Osteocyte (in vitro differentiated cells): ENCODE measurements at places on chromosomes 11 and 22. TPM values are rescaled to one million over a fixed set of nuclear protein-coding genes. Genes with fewer than 3 reads are reported as not detected.

The B3GAT3 gene
- total RNA-seq: 35.8 and 41.4 TPM in 2 replicates

The KCNK4 gene
- total RNA-seq: 0.39 and 0.43 TPM in 2 replicates

The LDHA gene
- total RNA-seq: 485 and 491 TPM in 2 replicates

The TRIM66 gene
- 10.0 and 10.2 TPM in 2 replicates for total RNA-seq

The MS4A2 gene
- not detected in 2 replicates for total RNA-seq

The GPHA2 gene
- total RNA-seq: not detected in 2 replicates

The OR52H1 gene
- not detected in 2 replicates for total RNA-seq

The ABCC8 gene
- total RNA-seq: not detected in 2 replicates

The PRRG4 gene
- total RNA-seq: not detected in 2 replicates

The CSRP3 gene
- total RNA-seq: not detected in 2 replicates

DNA sequence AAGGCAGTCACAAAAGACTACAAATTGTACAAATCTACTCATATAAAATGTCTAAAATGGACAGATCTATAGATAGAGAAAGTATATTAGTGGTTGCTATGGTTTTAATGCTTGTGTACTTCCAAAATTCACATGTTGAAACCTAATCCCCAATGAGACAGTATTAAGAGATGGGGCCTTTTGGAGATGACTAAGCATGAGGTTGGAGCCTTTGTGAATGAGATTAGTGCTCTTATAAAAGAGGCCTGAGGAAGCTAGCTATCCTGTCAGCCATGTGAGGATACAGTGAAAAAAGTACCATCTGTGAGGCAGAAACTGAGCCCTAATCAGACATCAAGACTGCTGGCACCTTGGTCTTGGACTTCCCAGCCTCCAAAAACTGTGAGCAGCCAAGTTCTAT is 82.6 kb downstream of the CYP2R1 start:
- no peak for DNase-seq

GRCh38 chr11:597166-597725 is 18.5 kb downstream of the IRF7 start:
- DNase-seq: no peak

DNA sequence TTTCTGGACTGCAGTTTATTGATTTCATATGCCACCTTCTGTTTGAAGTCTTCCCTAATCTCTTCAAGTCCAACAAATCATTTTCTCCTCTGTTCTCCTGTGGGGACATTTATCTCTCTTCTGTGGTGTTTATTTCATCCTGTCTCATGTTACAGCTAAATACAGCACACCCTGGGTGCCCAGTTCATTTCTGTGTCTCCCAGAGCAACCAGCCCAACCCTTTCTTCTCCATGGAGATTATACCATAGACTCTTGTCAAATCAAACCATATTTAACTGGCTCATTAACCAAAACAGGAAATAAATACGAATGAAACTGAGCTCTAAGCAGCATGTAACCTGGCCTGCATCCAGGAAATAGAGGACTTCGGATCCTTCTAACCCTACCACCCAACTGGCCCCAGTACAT is at the start of gene MS4A8:
Gene MS4A8, plus strand, starts transcription at position 329 of the 408 bp plus-strand sequence. CDS start 1,249 bp downstream, outside the sequence.
- no peak for DNase-seq

DNA sequence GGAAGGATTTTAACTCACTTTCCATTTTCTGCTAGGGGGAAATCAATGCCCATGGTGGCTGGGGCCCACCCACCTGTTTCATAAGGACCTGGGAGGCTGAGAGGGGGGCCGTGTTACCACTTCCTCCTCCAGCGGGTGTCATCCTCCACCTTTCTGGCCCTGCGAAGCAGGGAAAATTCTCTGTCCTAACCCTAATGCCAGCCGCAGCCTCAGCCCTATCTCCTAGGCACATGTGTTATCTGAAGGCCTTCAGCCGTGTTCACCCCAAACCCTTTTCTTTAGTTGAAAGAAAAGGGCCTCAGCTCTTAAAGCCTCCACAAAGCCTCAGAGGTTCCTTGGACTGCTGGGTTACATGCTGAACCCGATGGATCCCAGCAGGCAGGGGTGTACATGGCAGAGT is 55.4 kb upstream of the NECTIN1 start:
- no peak for DNase-seq

- DNase-seq: no peak
Observed at GRCh38 chr22:25777870-25778269, 35.9 kb downstream of the MYO18B start.

GRCh38 chr11:129143335-129143734 is 48.8 kb downstream of the ARHGAP32 start:
- peak; percentile 91 for DNase-seq

- DNase-seq: no peak
Observed at GRCh38 chr11:13233173-13233745, 44.3 kb upstream of the BMAL1 start.

GRCh38 chr11:122232985-122233384 is 117.0 kb upstream of the BLID start:
- DNase-seq: no peak

- DNase-seq: no peak
Observed at GRCh38 chr11:1880746-1881441, 10.8 kb downstream of the PRR33 start.

DNA sequence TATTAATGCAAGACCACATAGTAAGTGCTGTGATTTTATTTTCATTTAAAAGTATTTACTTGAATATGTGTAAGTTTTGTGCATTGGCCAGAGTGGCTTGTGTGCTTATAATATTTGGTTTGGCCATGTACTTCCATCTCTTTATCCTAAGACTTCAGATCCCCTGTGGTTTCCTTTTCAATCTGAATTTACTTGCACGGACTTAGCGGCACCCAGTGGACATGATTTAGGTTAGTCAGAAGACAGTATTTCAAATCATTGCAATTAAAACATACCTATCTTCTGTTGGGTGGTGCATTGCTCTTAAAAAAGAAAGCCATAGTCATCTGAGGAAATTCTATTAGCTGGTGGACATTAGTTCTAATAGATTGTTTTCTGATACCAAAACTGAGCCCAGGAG is 30.7 kb downstream of the PIWIL4 start:
- no peak for DNase-seq

DNA sequence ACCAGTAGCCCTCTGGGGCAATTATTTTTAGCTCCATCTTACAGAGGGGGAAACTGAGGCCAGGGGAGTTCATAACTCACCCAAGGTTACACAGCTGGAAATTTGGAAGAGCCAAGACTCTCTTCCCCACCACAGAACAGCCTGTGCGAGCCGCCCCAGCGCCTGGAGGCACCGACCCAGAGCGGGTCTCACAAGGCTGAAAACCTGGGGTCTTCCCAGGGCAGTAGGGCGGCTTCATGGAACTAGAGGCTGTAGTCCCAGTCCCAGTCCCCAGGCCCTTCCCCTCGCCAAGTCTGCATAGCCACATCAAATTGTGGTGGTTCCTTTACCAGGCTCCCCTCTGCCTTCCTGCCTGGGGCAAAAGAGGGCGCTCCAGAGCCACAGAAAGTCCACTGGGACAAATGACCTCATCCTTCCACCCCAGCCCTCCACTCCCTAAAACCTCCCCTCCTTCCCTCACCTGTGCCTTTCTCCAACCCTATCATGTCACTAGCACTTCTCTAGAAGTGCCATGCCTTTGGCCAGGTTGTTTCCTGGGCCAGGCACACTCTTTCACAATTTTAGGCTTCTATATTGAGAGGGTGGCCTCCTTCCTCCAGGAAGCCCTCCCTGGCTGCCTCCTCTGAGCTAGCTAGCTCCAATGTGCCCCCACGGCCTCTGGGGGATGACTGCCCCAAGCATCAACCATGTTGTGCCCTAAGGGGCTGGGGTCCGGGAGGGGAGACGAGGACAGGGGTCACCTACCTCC is 15.2 kb upstream of the CDC42EP1 start:
- DNase-seq: peak; percentile 91

DNA sequence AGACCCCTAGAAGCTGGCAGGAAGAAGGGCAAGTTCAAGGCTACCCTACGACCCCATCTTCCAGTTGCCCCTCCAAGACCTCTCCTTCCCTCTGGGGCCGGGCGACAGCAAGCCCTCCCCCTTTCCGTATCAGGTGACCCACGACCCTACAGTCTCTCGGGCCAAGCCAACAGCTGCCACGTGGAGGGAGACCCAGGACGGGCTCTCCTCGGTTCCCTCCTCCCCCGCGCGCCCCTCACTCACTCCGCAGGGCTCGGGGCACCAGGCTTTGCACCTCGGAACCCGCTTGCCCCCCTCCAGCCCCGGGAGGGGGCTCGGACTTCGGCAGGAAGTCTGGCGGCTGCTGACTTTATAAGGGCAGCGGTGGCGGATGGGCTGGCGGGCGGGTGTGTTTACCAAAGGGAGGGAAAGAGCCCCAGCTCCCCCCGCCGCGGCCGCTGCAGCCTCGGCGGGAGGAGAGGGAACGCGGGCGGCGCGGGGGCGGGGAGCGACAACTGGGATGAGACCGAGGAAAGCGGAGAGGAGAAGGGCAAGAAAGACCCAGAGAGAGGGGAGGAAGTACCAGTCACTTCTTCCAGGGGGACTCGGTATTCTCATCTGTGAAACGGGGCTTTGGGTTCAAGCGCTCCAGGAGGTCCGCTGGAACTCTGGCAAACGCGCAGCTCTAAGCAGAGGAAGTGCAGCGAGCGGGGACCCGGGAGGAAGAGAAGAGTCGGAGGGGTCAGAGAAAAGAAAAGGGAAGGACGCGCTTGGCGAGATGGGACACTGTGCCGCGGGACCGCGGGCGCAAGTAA is 767 bp downstream of the SLC43A1 start:
- DNase-seq: no peak

DNA sequence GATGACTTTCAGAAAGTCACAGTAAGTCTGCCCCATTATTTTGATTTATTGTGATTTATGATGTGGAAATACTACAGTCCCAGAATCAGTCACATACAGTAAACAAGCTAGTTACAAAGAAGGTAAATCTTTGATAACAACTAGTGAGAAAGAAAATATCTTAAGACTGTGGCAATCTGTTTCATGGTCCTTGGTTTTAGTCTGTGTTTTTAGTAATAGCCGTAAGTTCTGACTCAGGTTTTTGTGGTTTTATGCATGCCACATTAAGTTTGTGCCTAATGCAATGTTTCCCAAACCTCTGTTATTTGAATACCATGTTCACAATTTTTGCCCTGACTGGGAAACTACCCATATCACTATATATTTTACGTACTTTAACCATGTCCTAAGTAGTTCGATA is 6.7 kb downstream of the CEP295 start:
- DNase-seq: no peak

DNA sequence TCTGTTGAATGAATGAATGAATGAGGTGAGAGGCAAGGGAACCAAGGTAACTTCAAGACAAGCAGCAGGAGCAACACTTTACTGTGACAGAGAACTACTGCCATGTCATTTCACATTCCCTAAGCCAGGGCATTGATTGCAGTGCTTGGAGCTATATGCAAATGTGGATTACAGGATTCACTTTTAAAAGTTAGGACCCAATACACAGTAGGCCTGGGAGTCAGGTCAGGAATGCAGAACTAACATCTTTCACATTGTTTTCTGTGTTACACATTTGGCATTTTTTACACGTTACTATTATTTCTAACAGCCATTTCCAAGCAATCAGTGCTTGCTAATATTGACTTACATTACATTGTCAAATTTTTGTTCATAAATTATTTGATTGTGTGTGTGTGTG is 26.2 kb upstream of the ME3 start:
- no peak for DNase-seq

DNA sequence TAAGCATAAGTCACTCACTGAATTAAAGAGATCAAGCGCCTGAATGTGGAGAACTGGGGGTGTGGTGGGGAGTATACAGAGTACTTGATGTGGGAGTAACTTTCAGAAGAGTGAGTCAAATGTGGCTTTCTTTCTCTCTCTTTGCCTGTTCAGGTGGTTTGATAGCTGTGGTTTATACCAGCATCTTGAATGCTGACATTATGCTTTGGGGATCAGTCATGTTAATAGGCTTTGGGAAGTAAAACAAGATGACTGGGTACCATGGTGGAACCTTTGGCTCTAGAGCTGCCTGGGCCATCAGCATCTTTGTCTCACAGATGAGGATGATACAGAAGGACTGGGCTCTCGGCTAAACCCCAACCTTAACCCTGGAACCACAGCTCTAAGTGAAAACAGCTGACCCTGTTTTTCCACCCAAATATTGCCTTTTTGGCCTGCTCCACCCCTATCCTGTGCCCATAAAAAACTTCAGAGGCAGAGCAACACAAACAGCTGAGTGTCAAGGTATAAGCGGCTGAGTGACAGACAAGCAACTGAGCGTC is 58.2 kb upstream of the GNAZ start:
- no peak for DNase-seq

DNA sequence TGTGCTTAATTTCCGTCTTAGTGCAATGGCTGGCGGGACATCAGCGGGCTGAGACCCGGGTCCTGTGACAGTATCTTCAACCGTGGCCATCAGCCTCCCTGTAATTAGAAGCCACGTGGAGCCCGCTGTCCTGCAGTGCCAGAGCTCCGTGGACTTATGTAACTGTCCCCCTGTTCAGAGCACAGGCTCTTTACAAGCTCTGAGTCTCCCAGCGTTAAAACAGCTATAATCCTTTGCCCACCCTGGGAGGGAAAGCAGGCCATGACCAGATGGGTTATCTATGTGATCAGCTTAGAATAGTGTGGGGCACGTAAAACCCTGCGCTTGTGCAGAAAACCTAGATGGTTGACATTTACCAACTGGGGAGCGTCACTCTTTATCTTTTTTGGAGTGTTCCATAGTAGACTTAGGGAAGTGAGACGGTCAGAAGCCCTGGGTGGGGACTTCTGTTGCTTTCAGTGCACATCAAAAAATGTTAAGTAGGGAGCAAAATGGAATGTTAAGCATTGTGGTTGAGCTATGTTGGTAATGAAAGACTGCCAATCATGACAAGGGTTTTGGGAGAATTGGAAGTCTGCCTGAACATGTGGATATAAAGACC is 103.5 kb upstream of the CADM1 start:
- no peak for DNase-seq

- DNase-seq: no peak
Observed at GRCh38 chr11:122695076-122695615, 39.6 kb downstream of the UBASH3B start.

DNA sequence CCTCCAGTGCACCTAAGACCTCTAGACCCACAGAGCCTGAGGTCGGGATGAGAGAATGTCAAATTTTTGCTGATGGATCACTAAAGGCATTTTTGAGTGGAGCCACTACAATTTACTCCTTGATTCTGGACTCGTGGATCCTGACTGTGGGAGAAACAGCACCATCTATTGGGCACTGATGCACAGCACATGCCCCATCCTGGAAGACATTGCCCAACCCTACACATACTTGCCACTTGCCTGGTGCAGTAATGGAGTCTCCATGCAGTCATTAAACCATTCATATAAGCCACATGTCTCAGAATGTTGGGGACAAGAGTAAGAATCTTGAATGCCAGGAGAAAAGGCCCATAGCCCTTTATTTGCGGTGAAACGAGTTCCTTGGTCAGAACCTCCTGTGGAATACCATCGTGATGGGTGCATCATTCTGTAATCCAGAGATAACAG is 103.9 kb downstream of the GGTLC2 start:
- DNase-seq: peak; percentile 74

GRCh38 chr11:88414981-88415413 is 77.5 kb upstream of the CTSC start:
- DNase-seq: no peak
